ENCODE measurements at places on chromosomes 11 and 22.

DNA sequence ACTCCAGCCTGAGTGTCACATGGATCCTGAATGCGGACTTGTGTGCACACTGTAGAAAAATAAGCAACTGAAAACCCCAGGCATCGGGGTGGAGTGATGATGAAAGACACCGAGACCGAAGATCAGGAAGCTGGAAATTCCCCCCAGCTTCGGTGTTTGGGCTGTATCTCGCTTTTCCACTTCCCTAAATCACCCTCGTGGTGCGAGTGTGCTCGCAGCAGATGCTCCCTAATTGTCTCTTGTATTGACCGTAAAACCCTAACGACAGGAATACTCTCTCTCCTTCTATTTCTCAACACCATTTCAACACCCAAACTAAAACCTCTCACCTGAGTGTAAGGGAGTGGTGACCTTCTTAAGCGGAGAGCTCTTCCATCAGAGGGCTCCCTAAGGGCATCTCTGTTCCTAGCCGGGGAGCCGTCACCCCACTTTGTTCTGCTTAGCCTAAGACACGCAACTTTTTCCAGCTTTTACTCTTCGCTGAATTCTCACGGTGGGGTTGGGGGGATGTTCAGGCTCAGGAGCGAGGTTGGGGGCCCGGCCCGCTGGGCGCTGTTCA, 635 bp upstream of the GRK3 start:
- peak; percentile 17 for DNase-seq

DNA sequence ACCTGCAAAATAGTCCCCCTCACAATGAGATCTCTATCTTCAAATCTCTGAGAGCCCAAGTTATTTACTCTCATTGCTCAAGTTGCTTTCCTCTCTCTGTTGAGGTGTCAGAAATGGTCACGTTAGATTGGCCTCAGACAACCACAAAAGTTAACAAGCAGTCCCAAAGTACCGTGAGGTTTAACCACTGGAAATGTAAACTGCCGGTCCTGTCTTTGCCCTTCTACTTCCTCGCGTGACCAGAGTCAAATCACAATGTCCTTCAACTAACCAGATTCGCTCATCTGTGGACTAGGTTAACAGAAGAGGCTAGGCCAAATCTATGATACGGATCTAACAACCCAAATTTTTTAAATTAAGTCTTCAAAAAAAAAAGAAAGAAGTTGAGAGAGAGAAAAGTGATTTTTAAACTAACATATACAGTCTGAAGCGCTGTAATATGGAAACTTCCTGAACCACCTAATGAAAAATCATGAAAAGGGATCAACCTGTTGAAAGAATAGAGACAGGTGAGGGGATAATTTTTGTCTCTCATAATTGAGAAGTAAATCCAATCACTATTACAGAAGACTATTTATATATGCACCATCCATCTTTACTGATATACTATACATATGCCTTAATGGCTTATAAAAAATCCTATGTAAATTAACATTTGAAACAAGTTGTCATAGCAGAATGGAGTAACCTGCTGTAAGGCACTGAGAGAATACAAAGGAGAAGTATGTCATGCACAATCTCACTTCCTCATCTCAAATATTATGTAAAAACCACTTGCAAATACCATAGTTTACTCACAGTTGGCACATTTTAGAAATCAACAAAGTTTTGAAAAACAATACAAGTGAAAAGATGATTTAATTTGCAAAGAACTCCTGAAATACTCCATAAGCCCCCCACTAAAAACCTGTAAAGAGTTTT, 3.3 kb upstream of the JAML start:
- no peak for DNase-seq

DNA sequence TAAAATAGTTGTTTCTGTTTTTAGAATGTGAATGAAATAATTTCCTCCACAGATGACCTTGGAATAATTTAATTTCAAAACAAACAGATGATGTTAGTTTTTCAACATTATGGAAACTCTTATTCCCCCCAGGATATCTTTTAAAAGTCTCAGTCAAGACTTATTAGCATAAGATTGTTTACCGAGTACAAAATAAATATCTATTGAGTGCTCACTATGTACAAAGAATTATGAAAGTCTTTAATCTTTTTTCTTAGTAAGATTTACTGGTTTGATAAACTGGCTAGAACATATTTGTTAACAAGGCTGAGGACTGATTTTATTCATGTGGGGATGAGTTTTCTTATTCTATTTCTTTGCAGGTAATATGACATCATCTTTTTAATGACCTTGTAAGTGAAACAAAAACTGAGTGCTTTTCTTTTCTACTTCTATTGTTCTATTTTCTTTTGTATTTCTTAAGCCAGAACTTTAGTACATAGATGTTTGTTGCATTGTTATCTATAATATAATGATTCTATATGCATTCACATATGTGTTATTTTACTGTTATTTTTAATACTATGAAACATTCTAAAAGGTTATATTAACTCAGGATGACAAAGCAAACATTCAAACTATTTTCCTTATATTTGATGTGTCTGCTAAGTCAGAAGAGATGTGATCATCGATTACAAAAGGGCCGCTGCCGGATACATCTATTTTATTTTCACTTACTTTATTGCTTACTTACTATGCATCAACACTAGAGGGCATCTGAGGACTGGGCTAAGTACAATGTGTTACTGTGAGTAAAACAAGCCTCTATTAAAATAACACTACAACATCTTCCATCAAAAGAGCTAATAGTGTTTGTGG, 111.0 kb upstream of the ARHGAP42 start:
- peak; percentile 70 for DNase-seq

DNA sequence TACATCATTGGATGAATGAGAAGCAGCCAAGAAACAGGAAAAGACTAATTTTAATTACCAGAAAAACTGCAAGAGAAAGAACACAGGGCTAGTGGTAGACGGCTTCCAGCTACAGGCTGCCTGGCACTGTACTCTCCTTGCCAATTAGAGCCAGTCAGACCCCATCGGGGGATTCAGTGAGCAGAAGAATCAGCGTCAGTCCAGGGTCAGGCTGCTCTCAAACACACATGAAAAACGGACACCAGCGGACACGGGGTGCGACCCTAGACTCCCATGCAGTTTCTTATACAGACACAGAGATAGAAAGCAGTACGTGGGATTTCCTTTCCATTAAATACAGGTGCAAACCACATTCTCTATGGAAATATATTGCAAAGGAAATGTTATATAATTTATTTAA, 1.1 kb upstream of the CNTN5 start:
- DNase-seq = no peak

DNA sequence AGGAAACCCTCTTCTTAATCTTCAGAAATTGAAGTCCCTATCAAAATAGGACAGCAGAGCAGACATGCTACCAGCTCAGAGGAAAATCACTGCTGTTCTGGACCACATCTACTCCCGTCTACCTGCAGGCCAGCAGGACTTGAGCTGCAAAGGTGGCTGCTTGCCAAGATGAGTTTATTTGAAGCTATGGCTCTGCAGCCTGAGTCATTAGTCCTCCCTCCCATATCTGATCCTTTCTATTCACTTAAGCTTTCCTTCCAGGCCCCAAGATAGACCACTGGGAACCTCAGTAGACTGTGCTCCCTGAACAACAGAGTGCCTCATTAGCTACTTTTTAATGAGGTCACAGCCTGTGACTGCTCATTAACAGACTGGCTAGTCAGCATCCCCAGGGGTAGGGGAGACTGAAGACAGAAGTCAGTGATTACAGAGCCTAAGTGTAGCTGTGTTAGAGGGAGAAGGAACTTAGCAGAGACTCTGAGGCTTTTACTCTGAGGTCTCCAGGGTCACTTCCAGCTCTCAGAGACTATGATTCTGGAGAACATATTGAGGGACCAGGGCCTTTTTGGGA, 6.8 kb upstream of the OR10A2 start:
- DNase-seq = peak; percentile 67

DNA sequence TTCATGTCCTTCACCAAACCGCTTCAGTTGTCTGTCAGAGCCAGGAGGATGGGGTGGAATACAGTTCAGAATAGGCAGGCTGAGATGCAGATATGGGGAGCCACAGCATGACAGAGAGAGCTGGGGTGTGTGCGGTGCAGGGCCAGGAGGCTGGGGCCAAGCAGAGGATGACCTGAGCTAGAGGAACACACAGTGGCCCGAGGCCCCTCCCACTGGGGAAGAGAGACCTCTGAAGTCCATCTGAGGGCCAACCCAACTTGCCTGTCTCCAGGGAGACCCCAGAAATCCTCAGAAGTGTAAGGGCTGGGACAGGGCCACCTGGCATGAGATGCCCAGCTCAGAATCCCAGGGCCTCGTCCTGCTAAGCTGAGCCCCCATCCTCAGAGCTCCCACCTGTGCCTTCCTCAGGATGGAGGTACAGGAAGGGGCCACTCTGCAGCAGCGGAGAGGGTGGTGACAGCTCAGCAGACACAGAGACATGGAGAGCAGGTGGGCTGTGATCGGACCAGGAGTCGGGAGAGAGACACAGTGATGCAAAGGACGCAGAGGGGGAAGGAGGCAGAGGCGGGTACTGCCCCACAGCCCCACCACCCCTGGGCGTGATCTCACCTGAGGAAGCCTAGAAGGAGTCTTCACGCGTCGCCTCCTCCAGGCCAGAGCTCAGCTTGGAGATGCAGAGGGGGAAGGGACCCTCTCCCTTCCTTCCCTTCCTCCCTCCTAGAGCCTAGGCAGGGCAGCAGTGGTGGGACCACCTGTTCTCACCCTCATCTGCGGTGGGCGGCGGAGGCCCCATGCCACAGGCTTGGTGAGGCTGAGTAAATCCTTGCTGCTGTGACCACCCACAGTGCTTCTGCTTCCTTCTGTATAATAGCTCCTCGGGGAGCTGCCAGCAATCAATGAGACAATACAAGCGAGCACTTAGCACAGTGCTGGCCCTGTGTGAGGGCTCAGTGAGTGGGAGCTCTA, 9.1 kb upstream of the TUB start:
- DNase-seq = no peak

DNA sequence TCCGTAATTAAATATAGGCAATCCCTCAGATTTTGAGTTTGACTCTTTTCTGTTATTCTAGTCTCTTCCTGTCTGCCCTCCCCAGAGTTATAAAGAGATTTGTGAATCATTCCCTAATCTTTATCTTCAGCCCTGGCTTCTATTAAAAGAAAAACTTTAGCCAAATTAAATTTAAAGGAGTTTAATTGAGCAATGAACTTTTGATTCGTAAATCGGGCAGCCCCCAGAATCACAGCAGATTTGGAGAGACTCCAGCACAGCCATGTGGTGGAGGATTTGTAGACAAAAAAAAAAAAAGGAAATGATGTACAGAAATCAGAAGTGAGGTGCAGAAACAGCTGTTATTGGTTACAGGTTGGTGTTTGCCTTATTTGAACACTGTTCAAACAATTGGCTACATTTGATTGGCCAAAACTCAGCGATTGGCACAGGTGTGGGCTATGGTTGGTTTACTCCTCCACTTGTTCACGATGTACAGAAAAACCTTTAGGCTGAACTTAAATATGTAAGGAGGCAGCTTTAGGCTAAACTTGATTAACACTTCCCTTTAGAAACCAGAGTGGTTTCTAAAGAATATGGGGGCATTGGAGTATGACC, 2.3 kb upstream of the ALKBH8 start:
- DNase-seq = no peak

GRCh38 chr11:116030697-116031331, 526.6 kb upstream of the CADM1 start:
- DNase-seq = no peak

- no peak for DNase-seq
These were observed 42.1 kb downstream of the LRRC32 start for GRCh38 chr11:76628408-76628947.

GRCh38 chr22:41620589-41621098, at the start of gene DESI1:
Gene DESI1, minus strand, starts transcription at chr22:41621043. Its CDS starts 204 bp downstream, at chr22:41620839.
- DNase-seq = peak; percentile 7

DNA sequence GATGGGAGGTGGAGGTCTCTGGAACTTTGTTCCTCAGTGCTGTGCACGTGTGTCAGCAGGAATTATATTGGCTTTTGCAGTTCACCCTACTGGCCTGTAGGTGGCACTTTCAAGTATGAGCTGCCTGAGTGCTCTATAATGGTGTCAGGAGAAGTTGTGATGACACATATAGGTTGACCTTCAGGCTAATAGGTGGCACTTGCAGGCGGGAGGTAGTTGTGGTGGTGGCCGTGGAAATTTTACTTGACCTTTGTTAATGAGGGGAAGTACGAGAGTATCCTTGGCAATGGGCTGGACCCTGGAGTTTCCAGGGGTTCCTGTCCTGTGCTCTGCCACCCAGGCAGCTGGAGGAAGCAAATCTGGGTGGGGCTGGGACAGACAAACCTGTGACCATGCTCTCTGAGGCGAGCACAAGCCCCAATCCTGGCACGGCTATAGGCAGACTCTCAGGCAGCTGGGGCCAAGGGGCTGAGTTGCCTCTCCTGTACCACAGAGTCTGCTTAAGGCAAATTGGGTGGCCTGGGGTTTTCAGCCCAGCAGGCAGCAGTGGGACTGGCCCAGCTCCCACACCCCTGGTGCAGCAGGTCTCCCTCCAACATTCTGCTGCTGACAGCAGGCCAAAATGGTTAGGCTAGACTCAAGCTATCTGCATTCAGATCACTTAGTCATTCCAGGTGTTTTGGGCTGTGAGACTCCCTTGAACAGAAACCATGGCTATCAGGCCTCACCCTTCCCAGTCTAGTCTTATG, 147.5 kb upstream of the CTSC start:
- DNase-seq = peak; percentile 57

DNA sequence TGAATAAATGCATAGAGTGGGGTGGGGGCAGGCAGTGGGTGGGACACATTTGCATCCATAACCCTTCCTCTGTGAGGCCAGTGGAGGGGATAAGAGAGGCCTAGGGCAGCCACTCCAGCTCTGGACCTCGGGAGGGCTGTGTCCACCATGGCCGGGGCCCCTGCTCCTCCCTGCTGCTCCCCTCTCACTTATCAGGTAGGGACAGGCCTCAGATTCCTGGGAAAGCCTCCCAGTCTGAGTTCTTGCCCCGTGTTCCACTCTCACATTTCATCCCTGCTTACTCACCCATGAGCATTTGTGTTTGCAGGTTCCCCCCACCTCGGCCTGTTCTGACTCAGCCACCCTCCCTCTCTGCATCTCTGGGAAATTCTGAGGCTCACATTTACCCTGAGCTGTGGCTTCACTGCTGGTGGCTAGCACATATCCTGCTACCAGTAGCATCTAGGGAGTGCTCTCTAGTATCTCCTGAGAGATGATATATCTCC, 128.7 kb upstream of the TOP3B start:
- peak; percentile 90 for DNase-seq

GRCh38 chr22:43376765-43377547, 33.8 kb upstream of the SCUBE1 start:
- peak; percentile 36 for DNase-seq

- no peak for DNase-seq
These were observed 147.1 kb upstream of the NCAM1 start for GRCh38 chr11:112814168-112814567.

GRCh38 chr11:66281001-66281400, 3.0 kb downstream of the CNIH2 start:
- no peak for DNase-seq

GRCh38 chr22:49979587-49980264, 19.2 kb downstream of the PIM3 start:
- peak; percentile 59 for DNase-seq

Measured in iris pigment epithelial cell (primary cell).